T-helper 2 cell treated with Interferon-gamma antibody and Interleukin-4, amounts not matched to agents 5 μg/mL and 100 μg/mL, for 36 hours (primary cell): ENCODE measurements at places on chromosomes 1 and 21.

DNA sequence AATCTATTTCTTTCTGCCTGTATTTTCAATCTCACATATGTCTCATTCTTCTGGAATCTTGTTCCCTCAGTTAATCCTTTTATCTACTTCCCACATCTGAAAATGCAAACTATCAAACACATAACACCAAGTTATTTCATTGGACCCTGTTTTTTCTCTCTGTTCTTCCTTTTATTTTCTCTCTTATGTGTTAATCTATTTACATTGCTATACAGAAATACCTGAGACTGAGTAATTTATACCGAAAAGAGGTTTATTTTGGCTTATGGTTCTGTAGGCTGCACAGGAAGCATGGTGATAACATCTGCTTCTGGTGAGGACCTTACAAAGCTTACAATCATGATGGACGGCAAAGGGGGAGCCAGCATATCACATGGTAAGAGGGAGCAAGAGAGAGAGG is 247.6 kb downstream of the TGFB2 start:
- no peak overlapping the region for H3K4me3 ChIP-seq
- no peak for DNase-seq
- no peak overlapping the region for H3K27ac ChIP-seq
- no peaks in the 10 kb centered on the region for H3K4me1 ChIP-seq
- no peaks in the 10 kb centered on the region for H3K36me3 ChIP-seq
- no peaks in the 10 kb centered on the region for H3K27me3 ChIP-seq

DNA sequence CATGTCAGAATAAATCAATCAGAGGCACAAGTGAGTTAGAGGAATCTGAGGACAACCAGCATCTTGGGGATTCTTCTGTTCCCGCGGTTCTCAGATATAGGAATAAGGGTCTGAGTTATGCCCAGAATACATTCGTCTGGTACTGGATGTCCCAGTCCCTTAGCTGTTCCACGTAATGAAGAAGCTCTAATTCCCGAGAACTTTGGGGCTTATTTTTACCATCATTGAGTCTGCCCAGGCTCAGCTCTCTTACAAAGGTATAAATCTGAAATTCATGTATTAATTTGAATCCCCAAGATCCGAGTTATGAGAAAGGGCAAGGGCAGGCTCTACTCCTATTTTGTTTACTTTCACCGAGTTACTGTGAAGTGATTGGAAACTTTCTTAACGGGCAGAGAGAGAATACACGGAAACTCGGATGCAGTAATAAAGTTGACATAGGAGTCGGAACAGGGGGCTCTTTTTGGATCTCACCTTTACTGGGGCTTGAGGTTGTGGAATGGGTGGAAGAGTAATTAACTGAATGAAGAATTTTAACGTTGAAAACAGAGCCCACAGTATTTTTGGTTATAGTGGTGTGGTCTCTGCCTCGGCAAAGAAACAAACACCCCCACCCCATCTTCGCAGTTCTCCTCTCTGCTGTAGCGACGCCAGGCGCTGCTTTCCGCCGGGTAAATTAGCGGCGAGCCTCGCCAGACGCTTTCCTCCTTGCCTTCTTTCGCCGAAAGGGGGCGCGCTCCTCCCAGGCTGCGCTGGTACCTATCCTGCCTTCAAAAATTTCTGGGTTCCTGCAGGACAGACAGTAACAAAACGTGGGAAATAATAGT is 7.1 kb downstream of the PRRX1 start:
- H3K27me3 ChIP-seq = peaks cover 75% of the 10 kb centered on the region
- H3K36me3 ChIP-seq = peaks cover 1% of the 10 kb centered on the region
- H3K4me1 ChIP-seq = peaks cover 9% of the 10 kb centered on the region
- no peak overlapping the region for H3K4me3 ChIP-seq
- DNase-seq = no peak

- H3K27me3 ChIP-seq = no peaks in the 10 kb centered on the region
- H3K4me3 ChIP-seq = peak overlapping the region; percentile 6
- no peak overlapping the region for H3K27ac ChIP-seq
- H3K4me1 ChIP-seq = peaks cover 34% of the 10 kb centered on the region
- DNase-seq = no peak
These were observed 171.2 kb upstream of the RUNX1 start for GRCh38 chr21:35220301-35220700.

DNA sequence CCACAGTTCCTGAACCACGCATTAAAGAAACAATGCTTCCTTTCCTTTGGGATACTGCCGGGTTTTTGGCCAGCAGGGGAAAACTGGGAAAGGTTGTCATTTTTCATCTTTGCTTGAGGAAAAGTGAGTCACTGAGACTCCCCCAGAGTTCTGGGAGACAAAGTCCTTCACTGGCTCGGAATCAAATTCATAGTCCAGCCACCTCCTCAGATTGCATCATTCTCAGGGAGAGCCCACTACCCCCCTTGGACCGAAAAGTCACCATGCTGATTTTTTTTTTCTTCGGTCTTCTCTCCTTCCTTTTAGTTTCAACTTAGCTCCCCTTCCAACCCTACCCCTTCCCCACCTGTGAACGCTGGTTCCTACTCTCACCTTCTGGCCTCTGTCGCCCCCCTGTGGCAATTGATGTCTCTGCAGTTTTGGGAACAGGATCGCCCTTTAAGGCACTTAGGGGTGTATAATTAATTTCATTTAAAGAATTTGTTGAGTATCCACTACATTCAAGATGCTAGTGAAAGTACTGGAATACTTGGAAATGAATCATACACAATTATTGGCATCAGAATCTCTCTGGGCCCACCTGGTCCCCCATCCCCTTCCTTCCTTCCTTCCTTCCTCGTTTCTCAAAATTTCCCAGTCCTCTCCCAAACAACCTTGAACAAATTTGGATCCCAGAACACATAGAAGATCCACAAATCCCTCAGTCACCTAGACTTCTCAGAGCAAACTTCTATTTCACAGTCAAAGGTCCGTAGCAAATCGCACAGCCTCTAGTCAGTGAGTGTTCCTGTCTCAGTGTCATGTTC is 6.9 kb downstream of the ACKR1 start:
- no peaks in the 10 kb centered on the region for H3K36me3 ChIP-seq
- H3K27me3 ChIP-seq = peaks cover 24% of the 10 kb centered on the region
- H3K27ac ChIP-seq = no peak overlapping the region
- peak; percentile 13 for DNase-seq
- no peak overlapping the region for H3K4me3 ChIP-seq
- no peaks in the 10 kb centered on the region for H3K4me1 ChIP-seq

- peaks cover 55% of the 10 kb centered on the region for H3K36me3 ChIP-seq
- DNase-seq = no peak
- peaks cover 30% of the 10 kb centered on the region for H3K4me1 ChIP-seq
- H3K27ac ChIP-seq = no peak overlapping the region
- H3K27me3 ChIP-seq = no peaks in the 10 kb centered on the region
These were observed 241.0 kb downstream of the PTPRC start for GRCh38 chr1:198879711-198880306.

DNA sequence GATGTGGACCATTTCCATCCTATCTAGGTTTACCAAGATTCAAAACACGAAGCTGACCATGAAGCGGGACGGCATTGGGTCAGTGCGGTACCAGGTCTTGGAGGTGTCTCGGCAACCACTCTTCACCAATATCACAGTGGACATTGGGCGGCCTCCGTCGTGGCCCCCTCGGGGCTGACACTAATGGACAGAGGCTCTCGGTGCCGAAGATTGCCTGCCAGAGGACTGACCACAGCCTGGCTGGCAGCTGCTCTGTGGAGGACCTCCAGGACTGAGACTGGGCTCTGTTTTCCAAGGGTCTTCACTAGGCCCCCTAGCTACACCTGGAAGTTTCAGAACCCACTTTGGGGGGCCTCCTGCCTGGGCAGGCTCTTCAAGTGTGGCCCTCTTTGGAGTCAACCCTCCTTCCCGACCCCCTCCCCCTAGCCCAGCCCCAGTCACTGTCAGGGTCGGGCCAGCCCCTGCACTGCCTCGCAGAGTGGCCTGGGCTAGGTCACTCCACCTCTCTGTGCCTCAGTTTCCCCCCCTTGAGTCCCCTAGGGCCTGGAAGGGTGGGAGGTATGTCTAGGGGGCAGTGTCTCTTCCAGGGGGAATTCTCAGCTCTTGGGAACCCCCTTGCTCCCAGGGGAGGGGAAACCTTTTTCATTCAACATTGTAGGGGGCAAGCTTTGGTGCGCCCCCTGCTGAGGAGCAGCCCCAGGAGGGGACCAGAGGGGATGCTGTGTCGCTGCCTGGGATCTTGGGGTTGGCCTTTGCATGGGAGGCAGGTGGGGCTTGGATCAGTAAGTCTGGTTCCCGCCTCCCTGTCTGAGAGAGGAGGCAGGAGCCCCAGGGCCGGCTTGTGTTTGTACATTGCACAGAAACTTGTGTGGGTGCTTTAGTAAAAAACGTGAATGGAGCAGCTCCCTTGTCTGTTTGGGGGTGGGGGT is 864 bp upstream of the CCDC24 start:
- H3K4me3 ChIP-seq = peak overlapping the region; percentile 94
- H3K27ac ChIP-seq = no peak overlapping the region
- H3K4me1 ChIP-seq = peaks cover 16% of the 10 kb centered on the region
- no peaks in the 10 kb centered on the region for H3K36me3 ChIP-seq
- H3K27me3 ChIP-seq = no peaks in the 10 kb centered on the region
- DNase-seq = no peak

GRCh38 chr1:87394513-87394912 is 65.8 kb downstream of the LMO4 start:
- no peaks in the 10 kb centered on the region for H3K36me3 ChIP-seq
- no peak overlapping the region for H3K27ac ChIP-seq
- H3K27me3 ChIP-seq = peaks cover 38% of the 10 kb centered on the region
- no peak overlapping the region for H3K4me3 ChIP-seq

GRCh38 chr1:46172321-46172720 is 2.6 kb upstream of the TSPAN1 start:
- no peaks in the 10 kb centered on the region for H3K36me3 ChIP-seq
- no peak overlapping the region for H3K4me3 ChIP-seq
- H3K4me1 ChIP-seq = peaks cover 3% of the 10 kb centered on the region

GRCh38 chr1:33361532-33362235 is 40.8 kb upstream of the A3GALT2 start:
- H3K4me3 ChIP-seq = no peak overlapping the region
- no peaks in the 10 kb centered on the region for H3K36me3 ChIP-seq
- no peaks in the 10 kb centered on the region for H3K27me3 ChIP-seq
- no peak overlapping the region for H3K27ac ChIP-seq
- no peak for DNase-seq

DNA sequence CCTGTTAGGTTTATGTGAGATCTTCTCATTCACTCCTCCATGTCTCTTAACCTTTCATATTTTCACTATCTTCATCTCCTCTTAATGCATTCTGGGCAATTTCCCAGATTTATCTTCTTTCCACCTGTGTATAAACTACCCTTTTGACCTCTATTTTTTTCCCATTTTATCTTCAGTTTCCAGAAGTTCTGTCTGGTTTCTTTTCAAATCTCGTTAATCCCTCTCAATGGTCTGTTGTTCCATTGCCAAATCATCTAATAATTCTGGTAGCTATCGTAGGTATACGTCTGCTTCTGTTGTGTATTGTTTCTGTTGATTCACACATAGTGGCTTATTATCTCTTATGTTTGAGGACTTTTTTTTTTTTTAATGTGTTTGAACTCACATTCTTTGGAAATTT is 25.7 kb upstream of the HYI start:
- peaks cover 23% of the 10 kb centered on the region for H3K27me3 ChIP-seq
- H3K4me3 ChIP-seq = no peak overlapping the region
- H3K27ac ChIP-seq = no peak overlapping the region

DNA sequence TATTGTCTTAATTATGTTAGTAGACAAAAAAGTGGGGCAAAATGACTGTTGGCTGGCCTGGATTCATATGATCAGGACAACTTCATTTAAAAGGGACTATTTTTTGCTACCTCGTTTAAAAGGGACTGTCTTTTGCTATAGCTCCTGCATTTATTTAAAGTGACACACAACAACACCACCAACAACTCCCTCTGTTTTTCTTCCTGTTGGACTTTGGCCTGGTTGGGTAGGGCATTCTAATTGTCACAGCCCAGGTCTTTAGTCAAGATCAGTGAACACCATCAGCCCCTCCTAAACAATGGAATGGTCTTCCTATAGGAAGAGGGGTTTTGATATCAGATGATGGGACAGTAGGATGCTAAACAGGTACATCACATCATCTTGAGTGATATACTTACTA is 241.8 kb downstream of the GPR52 start:
- no peaks in the 10 kb centered on the region for H3K36me3 ChIP-seq
- no peak for DNase-seq
- H3K4me3 ChIP-seq = no peak overlapping the region
- H3K27ac ChIP-seq = no peak overlapping the region
- H3K27me3 ChIP-seq = no peaks in the 10 kb centered on the region
- H3K4me1 ChIP-seq = no peaks in the 10 kb centered on the region

GRCh38 chr21:35203093-35203977 is 154.2 kb upstream of the RUNX1 start:
- no peak overlapping the region for H3K4me3 ChIP-seq
- peaks cover 29% of the 10 kb centered on the region for H3K4me1 ChIP-seq
- H3K36me3 ChIP-seq = no peaks in the 10 kb centered on the region
- H3K27me3 ChIP-seq = no peaks in the 10 kb centered on the region

GRCh38 chr1:8702850-8703810 is 114.3 kb downstream of the RERE start:
- peaks cover 14% of the 10 kb centered on the region for H3K36me3 ChIP-seq
- peak; percentile 86 for DNase-seq
- peak overlapping the region; percentile 94 for H3K27ac ChIP-seq
- H3K4me3 ChIP-seq = peak overlapping the region; percentile 91
- peaks cover 54% of the 10 kb centered on the region for H3K4me1 ChIP-seq

DNA sequence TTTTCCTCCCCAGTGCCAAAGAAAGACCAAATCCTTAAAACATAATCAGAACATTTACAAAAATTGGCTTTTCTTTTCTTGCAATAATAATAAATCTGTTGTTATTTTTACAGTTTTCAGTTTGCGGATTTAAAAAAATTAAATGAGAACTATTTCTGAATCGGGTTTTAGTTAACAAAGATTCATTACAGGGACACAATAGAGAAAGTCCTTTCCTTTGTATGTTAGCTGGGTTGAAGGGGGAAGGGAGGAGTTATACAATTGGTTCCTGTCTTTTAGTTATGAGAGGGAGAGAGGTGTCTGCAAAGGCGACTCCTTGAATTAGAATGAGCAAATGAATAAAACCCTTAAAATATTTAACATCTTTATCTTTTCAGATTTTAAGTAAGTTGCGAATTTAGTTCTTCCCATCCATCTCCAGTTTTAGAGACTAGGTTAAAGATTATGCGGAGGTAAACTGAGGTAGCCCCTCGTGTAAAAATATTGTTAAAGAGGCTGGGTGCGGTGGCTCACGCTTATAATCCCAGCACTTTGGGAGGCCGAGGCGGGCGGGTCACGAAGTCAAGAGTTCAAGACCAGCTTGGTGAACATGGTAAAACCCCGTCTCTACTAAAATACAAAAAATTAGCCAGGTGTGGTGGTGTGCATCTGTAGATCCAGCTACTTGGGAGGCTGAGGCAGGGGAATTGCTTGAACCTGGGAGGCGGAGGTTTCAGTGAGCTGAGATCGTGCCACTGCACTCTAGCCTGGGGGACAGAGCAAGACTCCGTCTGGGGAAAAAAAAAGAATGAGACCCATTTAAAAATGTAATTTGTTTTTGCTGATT is 3.9 kb downstream of the SPEN start:
- no peak overlapping the region for H3K27ac ChIP-seq
- DNase-seq = no peak
- H3K36me3 ChIP-seq = peaks cover 18% of the 10 kb centered on the region
- peaks cover 36% of the 10 kb centered on the region for H3K4me1 ChIP-seq
- H3K4me3 ChIP-seq = peak overlapping the region; percentile 45

- H3K4me1 ChIP-seq = no peaks in the 10 kb centered on the region
- no peak overlapping the region for H3K4me3 ChIP-seq
- H3K27me3 ChIP-seq = no peaks in the 10 kb centered on the region
- H3K36me3 ChIP-seq = no peaks in the 10 kb centered on the region
- DNase-seq = no peak
These were observed 203.5 kb upstream of the ZNHIT6 start for GRCh38 chr1:85911742-85912141.
